ENCODE measurements at places on chromosomes 16 and 17.

GRCh38 chr16:85541181-85541580 is 71.9 kb upstream of the GSE1 start:
- no peak for DNase-seq

GRCh38 chr17:16361874-16362273 is 8.6 kb upstream of the CENPV start:
- DNase-seq: no peak

GRCh38 chr17:44397479-44398440 is 8.3 kb upstream of the ITGA2B start:
- no peak for DNase-seq

DNA sequence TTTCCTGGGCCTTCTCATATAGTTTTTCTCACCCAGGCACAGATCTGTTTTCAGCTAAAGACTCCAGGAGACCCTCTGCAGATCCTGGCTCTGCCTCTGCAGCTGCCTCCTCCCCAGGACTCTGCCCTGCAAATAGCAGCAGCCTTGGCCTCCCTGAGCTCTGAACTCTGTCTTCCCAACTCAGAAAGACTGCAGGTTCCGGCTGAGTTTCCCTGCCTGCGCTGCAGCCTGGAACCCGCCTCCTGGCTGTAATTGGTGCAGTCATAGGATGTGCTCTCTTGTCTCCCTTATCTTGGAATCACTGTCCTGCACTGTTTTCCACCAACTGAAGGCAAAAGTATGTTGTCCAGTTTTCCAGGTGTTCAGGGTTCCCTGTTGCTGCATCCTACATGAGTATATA is 14.3 kb upstream of the DNASE1 start:
- no peak for DNase-seq

DNA sequence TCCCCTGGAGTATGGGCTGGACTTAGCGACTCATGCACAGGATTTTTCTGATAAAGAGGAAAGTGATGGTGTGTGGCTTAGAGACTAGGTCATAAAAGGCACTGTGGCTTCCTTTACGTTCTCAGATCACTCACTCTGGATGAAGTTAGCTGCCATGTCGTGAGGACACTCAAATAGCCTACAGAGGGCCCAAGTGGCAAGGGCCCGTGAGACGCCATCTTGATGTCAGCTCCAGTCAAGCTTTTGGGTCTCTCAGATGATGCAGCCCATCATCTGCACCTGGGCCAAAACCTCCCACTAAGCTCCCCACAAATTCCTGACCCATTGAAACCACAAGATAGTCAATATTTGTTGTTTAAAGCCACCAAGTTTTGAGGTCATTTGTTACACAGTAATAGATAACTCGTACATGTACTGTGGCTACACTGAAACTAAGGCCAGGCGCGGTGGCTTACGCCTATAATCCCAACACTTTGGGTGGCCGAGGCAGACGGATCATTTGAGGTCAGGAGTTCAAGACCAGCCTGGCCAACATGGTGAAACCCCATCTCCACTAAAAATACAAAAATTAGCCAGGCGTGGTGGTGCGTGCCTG is 14.7 kb downstream of the ST6GALNAC2 start:
- no peak for DNase-seq

DNA sequence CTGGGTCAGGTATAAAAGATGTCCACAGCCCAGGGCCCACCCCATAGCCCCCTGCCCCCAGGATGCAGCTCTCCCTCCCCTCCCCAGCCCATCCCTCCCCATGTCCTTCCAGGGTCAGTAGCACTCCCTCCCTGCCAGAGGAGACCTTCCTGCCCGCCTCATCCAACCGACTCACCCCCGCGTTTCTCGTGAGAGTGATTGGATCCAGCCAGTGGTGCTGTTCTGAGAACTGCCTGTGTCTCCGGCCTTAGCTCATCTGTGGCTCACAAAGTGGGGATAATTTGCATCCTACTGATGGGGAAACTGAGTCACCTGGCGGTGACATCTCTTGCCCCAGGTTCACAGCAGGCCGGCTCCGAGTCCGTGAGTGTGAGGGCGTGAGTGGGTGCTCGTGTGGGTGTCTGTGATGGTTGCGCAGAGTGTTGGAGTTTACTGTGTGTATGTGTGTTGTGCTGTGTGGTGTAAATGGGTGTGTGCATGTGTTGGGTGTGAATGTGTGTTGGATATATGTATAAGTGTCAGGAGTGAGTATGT is 90.7 kb upstream of the GSE1 start:
- no peak for DNase-seq

DNA sequence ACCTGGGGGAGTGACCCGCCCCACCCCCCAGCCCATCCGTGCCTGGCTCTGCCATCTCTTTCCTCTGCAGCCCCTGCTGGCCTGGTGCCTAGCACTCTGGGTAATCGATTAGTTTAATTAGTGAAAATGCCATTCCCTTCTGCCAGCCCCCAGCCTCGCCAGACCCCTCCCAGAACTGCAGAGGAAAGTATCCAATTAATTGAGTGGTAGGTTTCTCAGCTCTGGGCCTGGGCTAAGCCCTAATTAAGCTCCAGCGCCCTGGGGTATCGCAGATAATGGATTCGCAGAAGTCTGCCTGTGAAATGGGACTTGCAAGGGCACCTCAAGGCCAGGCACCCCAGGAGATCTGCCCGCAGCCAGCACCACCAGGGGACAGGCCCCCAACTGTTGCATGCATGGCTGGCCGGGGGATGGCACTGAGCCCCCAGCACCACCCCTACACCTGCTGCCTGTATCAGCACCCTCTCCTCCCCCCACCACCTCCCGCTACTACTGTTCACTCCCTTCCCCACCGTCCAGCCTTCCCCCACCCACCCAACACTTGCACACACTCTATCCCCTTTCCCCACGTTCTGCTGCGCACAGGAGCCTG is 19.7 kb upstream of the SPPL2C start:
- no peak for DNase-seq

- DNase-seq: no peak
Observed at GRCh38 chr17:2362881-2363280, 25.6 kb downstream of the SGSM2 start.

GRCh38 chr16:87032554-87032953 is 284.6 kb downstream of the C16orf95 start:
- DNase-seq: no peak

DNA sequence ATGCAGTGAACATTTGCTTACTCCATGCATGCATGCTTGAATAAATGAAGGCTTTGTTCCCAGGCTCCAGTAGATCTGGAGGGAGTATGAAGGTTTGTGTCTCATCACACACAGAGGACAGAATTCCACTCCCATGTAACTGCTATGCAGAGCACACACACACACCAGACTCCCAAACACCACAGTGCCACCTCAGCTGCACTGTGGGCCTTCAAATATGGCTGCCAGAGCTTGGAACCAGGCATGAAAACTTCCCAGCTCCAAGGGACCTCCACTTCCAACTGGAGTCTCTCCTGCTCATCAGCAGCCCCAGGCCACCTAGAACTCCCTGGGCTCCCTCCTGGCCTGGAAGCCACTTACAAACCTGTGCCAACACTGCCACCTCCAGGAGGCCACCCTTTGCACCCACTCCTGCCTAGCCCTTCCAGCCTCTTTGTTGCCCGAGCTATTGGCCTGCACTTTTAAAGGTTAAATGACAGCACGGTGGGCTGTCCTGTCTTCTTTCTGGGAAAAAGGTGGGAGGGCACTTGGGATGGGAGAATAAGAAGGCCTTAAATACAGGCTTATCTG is 151.2 kb downstream of the ZNF423 start:
- DNase-seq: no peak

DNA sequence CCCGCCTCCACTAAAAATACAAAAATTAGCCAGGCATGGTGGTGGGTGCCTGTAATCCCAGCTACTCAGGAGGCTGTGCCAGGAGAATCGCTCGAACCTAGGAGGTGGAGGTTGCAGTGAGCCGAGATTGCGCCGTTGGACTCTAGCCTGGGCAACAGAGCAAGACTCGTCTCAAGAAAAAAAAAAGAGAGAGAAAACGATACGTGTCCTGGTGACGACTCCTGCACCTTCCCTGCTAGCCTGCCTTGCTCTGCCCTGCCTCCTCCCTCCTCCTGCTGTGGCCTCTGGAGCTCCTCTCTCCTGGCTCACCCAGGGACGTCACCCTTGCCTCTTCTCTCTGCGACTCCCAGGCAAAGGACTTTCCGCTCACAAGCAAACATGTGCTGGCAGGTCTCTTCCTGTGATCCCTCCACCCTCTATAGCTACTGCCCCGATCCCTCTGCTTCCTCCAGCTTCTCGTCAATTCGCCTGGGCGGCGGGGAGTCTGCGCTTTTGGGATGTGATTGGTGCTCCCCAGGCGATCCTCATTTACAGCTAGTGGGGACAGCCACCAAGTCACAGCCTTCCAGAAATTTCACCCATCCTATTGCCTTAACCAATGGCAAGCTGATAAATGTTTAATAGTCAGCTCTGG is 25.5 kb upstream of the CBX4 start:
- no peak for DNase-seq

- peak; percentile 58 for DNase-seq
Observed at GRCh38 chr16:89037261-89038152, 56.1 kb upstream of the ACSF3 start.

DNA sequence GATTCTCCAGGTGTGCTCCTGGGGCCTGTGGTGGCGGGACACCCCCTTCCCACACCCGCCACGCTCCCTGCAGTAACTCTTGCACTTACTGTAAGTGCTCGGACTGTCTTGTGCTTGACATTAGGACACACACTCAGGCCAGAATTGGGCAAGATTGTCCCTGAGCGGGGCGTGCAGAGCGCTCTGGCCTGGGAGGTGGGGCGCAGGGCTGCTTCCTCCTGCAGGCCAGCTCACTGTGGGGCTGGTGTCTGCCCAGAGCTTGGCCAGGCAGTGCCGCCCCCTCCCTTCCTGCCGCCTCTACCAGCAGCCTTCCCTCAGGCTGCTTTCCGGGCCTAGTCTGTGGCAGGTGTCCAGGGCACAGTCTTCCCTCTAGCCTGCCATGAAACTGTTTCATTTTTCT is 6.1 kb upstream of the ATP6V0C start:
- DNase-seq: no peak

DNA sequence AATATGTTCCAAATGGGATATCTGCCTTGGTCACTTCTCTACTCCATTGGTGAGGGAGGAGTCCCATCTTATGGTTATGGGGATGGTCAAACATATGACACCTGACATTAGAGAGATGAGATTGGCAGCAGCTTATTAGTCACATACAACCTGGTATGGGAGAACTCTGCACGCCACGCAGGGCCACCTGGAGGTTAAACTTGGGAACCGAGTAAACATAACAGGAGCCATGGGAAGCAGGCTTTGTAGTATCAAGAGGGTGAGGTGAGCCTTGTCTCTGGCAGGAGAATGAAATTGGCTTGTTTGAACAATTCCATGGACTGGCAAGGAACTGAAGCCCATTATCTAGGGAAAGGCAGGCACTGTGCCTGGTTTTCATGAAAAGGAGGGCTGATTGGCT is 238.7 kb upstream of the ELAC2 start:
- no peak for DNase-seq

- DNase-seq: no peak
Observed at GRCh38 chr16:80899809-80900592, 95.6 kb upstream of the CDYL2 start.

DNA sequence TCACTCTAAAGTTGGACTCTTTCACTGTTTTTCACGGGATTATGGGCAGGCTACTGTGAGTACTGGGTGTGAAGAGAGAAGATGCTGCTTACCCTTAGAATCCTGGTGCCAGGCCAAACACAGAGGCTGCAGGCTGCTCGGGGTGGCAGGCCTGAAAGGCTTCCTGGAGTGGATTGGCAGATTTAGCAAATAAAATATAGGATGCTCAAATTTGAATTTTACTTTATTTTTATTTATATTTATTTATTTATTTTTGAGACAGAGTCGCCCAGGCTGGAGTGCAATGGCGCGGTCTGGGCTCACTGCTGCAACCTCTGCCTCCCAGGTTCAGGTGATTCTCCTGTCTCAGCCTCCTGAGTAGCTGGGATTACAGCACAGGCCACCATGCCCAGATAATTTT is 14.9 kb upstream of the STAC2 start:
- no peak for DNase-seq

DNA sequence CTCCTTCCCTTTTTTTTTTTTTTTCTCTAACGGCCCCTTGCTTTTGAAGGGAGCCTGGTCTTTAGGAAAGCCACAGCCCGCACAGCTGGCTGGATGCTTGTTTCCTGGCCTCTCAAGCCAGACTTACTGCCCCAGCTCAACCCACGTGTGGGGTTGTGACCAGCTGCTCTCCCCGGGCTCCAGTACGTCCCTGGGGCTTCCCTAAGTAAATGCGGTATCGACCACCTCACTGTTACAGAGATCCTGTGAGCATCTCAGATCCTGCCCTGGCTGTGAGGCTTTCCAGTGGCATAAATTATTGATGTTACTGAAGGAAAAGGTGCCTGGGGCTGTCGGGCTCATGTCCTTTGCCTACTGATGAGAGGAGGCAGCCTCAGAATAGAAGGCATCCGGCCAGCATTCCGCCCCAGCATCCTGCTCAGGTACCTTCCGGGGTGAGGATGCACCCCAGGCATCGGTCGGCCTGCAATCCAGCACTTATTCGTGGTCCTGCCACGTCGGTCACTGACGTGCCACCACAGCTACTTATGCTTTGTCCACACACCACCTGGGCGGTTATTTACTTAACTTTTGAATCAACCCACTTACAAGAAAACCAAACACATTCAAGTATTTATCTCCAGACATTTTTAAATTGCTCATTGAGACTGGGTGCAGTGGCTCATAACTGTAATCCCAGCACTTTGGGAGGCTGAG is 9.6 kb downstream of the GPRC5B start:
- no peak for DNase-seq

GRCh38 chr17:50149417-50150353 is 792 bp downstream of the PPP1R9B start:
- DNase-seq: peak; percentile 54

DNA sequence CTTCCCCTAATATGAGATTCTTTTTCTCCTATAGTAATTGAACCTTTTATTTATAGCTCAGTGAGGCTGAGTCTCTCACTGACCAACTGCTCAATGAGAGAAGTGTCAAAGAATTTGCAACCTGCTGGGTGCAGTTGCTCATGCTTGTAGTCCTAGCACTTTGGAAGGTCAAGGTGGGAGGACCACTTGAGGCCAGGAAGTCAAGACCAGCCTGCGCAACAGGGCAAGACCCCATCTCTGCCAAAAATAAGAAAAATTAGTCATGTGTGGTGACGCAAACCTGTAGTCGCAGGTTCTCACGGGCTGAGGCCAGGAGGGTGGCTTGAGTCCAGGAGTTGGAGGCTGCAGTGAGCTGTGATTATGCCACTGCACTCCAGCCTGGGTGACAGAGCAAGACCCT is 30.9 kb upstream of the CRYBA1 start:
- DNase-seq: no peak

DNA sequence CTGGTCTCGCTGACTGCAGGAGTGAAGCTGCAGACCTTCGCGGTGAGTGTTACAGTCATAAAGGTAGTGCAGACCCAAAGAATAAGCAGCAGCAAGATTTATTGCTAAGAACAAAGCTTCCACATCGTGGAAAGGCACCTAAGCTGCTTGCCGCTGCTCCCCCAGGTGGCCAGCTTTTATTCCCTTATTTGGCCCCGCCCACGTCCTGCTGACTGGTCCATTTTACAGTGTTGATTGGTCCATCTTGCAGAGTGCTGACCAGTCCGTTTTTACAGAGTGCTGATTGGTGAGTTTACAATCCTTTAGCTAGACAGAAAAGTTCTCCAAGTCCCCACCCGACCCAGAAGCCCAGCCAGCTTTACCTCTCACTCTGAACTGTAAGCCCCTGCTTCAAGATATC is 227.8 kb downstream of the ABCC12 start:
- no peak for DNase-seq
